ENCODE measurements at places on chromosomes 12 and 14.

DNA sequence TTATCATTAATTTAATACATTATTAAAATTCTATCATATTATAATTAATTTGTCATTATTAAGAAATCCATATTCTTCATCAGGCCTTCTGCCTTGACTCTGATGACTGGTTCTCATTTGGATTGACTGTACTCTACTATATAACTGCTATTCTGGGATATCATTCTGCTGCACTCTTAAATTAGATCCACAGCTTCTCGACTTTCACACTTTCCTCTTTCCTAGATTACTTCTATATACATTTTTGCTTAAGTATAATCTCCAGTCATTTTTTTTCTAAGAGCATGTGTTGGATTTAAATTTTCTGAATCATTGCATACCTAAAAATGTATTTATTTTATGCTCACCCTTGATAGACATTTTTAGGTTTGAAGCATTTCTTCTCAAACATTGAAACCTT, 12.4 kb downstream of the GRIP1 start:
- no peak for DNase-seq

DNA sequence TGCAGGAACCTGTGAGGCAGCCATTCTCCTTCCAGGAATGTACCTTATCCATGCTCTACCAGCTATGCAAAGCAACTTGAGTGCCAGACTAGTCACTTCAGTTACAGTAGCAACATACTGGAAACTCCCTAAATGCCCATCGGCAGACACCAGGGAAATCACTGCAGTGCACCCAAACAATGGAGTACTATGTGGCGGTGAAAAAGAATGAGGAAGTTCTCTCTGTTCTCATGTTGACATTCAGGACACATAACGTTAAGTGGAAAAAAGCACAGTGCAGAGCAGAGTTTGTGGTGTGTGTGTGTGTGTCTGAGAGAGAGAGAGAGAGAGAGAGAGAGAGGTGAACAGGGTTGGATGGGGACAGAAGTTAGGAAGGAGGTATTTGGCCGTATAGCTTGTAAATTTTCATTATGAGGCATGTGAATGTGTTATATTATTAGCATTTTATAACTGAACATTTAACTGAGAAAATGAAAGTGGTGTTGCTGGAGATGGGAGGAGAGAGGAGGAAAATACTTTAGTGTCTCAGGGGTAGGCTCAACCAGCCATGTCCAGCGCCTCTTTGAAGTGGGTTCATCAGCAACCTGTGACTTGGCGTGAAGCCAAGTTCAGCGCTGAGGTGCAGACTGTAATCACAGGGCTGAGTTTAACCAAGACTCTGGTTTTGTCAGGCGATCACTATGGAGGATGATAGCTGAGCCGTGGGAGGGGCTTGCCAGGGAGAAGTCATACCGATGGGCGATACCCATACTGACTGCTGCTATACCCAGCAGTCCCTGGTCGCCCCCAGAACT, 17.3 kb downstream of the TNFAIP2 start:
- DNase-seq = no peak

DNA sequence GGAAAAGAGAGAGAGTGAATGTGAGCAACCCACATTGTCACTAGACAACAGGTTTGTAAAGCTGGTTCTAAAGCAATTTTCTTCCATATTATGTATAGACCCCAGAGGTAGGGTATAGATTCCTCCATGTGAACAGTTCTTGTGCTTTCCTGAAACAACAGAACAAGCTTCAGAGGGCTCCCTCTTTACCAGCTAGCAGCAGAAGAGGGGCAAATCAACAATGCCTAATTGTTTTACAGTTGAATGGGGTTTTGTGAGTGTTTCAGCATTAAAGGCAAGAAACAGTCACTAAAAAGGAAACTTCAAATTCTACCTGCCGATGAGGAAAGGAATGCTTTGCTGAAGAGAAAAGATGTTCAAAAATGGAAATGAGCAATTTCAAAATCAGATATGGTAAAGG, 341.2 kb upstream of the KITLG start:
- DNase-seq = no peak

GRCh38 chr12:79414252-79414651, 276.5 kb downstream of the PAWR start:
- no peak for DNase-seq

GRCh38 chr14:95296966-95297365, 22.7 kb downstream of the CLMN start:
- no peak for DNase-seq

DNA sequence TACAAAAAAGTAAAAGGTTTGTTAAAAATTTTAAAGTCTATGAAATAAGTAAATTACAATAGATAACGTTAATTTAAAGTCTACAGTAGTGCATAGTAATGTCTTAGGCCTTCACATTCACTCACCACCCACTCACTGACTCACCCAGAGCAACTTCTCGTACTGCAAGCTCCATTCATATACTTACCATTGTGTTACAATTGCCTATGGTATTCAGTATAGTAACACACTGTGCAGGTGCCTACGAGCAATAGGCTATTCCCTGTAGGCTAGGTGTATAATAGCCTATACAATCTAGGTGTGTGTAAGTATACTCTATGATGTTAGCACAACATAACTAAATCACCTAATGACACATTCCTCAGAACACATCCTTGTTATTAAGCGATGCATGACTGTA, 435.3 kb upstream of the TMTC1 start:
- DNase-seq = no peak

- DNase-seq = no peak
Observed at GRCh38 chr12:99985129-99985570, 414 bp upstream of the ANKS1B start.

- no peak for DNase-seq
Observed at GRCh38 chr12:81077686-81078441, at the start of gene ACSS3. Gene ACSS3, plus strand, starts transcription at chr12:81078079. Its CDS starts 42 bp downstream, at chr12:81078121.

DNA sequence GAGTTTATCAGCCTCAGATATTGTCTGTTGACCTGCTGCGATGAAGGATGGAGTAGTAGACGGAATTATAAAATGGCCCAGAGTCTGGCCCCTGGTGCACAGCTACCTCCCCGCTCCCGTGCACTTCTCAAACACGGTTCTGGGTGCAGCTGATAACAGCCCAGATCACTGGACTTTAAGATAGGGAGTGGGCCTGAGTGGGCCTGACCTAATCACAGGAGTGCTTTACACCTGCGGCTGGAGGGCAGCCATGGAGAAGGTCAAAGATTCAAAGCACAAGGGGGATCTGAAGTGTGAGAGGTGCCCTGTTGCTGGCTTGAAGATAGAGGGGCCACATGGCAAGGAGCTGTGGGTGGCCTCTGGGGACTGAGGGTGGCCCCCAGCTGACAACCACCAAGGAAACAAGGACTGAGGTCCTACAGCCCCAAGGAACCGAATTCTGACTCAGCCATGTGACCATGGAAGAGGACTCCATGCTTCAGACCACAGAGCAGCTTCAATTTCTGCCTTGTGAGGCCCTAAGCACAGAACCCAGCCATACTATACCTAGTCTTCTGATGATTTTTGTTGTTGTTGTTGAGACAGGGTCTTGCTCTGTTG, 113.4 kb downstream of the ZNF664 start:
- DNase-seq = no peak

GRCh38 chr14:23121361-23121771, 2.3 kb upstream of the CEBPE start:
- DNase-seq = no peak

GRCh38 chr12:46533723-46534122, 161.2 kb upstream of the SLC38A2 start:
- no peak for DNase-seq

- no peak for DNase-seq
Observed at GRCh38 chr12:131947482-131948027, 2.2 kb upstream of the EP400 start.

- DNase-seq = no peak
Observed at GRCh38 chr14:79464468-79464867, 746.8 kb downstream of the DIO2 start.

- no peak for DNase-seq
Observed at GRCh38 chr14:75432411-75432810, 4.6 kb downstream of the JDP2 start.

DNA sequence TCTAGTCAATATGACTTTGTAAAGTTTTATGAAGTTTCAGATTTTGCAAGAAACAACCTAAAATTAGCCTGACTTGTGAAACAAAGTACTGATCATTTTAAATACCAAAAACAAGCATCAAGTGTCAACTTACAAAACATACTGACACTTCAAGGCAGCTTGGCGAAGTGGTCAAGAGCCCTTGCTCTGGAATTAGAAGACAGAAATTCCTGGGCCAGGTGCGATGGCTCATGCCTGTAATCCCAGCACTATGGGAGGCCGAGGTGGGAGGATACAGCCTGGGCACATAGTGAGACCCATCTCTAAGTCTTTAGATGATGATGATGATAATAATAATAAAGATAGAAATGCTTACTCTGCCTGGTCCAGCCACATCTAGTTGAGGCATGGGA, 45.4 kb upstream of the NR2C1 start:
- DNase-seq = no peak

GRCh38 chr14:68879321-68879781, 86.5 kb upstream of the ZFP36L1 start:
- no peak for DNase-seq

DNA sequence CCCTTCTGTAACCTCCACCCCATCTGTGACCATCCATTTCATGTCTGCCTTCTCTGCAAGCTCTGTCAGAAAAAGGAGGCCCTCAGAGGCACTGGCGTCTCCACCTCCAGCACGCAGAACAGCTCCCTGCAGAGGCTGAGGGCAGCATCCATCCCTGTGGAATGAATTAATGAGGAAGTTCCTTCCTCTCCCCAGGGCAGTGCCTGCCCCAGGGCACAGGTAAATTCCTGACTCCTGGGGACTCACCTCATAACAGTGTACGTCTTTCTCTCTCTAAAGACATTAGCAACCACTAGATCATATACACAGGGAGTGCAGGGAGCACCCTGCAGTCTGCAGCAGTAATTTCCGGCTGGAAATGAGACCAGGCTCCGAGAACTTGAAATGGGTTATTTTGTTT, 155.0 kb upstream of the TMEM132C start:
- no peak for DNase-seq

- no peak for DNase-seq
Observed at GRCh38 chr14:30808576-30808975, 65.8 kb upstream of the COCH start.

DNA sequence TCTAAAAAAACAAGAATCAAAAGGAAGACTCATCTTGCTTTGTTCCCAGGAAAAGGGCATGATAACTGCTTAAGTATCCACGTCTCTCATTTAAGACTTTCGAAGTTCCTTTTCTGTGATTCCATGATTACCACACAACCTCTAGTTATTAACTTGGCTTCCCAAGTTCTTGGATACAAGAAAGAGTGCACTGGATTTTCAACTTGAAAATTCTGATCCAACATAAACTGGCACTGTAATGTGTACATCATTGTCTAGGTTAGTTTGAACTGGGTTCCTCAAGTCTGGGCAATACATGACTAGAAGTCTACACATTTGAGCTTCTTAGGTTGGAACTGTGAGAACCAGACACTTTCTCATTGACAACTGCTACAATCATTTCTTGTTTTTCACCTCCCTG, 1.6 kb downstream of the KLHL28 start:
- DNase-seq = no peak

- DNase-seq = no peak
Observed at GRCh38 chr12:123105211-123105826, 45.6 kb downstream of the PITPNM2 start.

DNA sequence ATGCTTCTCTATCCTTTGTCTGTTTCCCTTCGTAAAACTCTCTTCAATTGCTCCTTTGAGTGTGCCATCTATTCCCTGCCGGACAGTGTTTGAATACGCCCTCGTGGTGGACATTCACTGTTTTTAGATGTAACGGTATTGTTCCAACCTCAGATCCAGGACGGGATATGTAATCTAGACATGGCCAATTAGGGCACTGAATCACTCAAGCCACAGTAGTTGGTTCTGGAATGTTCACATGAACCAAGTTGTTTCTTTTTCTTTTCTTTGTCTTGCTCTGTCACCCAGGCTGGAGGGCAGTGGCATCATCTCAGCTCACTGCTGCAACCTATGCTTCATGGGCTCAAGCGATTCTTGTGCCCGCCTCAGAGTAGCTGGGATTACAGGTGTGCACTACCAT, 204.2 kb upstream of the PLXNC1 start:
- no peak for DNase-seq

DNA sequence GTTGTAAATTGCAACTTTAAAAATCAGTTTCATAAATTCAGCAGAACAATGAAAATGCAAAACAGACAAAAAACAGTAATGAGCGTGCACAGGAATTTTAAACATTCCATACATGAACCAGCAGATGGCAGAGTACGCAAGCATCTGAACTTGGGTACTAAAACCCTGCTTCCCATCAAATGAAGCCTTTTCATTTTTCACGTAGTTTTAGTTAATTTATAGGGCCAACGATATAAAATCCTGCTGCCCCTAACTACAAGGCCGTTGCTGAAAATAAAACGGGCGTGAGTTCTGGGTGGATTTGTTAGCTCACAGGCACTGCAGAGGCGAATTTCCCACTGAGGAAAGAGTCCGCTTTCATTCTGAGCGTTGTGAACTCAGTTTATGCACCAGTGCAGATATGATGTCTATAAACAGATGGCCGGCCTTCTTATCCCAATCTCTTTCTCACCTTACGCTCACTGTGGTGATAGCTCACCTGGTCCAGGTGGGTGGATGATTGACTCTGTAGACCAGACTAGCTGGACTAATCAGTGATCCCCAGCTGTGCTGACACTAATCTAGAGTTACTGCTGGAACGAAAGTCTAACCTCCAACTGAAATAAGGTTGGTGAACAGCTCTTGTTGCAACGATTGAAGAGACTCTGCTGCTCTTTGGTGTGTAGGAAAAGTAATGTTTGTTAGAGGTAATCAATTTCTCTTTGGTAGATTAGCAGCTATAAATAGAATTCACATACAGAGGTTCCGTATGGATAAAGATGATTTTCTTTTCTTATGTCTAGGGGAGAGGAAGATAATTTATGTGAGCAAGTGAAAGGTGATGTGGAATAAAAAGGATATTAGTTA, 89.2 kb downstream of the PDZRN4 start:
- no peak for DNase-seq

DNA sequence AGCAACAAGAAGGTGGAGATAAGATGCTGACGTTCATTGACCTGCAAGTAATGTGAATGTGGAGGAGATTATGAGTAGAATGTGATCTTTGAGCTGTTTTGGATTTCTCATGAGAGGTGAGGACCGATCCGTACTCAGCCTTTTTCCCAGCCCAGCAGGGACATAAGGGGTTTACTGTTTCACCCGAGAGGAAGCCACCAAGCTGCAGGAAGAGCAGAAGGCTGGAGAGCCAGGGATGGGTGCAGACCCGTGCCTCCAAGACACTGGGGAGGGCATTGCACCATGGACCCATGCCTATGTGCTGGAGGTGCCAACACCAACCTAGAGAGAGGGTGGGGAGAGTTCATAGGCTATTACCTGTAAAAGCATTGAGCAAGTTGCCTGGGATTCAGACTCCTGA, 206.0 kb upstream of the DIO3 start:
- DNase-seq = no peak

- DNase-seq = no peak
Observed at GRCh38 chr12:47318963-47319362, 239.2 kb upstream of the AMIGO2 start.

GRCh38 chr12:50750366-50750765, 13.5 kb upstream of the ATF1 start:
- DNase-seq = no peak

Data from stimulated activated naive CD4-positive, alpha-beta T cell treated with Interleukin-2 at 50 U/mL for 16 hours (primary cell).